ENCODE measurements at places on chromosomes 3 and 15.

GRCh38 chr3:131543714-131544113 is 40.9 kb upstream of the MRPL3 start:
- DNase-seq: no peak

DNA sequence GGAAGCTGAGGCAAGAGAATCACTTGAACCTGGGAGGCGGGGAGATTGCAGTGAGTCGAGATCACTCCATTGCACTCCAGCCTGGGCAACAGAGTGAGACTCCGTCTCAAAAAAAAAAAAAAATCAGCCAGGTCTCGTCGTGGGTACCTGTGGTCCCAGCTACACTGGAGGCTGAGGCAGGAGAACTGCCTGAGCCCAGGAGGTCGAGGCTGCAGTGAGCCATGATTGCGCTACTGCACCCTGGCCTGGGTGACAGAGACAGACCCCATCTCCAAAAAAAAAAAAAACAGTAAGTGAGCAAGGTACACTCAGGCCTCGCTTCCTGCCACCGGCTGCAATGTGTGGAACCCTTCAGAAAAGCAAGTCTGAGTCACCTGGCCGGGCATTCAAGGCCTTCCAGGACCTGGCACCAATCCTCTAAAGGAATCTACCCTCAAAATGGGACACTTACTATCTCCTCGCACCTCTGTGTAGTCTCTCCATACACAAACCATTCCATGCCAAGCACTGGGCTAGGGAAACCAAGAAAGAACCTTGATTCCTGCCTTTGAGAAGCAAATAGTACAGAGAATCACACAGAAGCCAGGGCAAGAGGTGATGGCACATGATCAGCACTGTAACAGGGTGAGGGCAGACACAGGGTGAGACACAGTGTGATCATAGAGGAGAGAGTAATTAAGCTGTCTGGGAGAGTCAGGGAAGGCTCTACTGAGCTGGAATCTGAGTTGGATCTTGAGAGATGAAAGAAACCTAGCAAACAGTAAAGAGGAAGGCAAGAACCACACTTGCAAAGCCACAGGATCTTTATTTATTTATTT is 9.7 kb downstream of the SCAMP2 start:
- no peak for DNase-seq

- no peak for DNase-seq
These were observed 66.5 kb downstream of the LEKR1 start for GRCh38 chr3:156892701-156893100.

- no peak for DNase-seq
These were observed 3.1 kb upstream of the GATA2 start for GRCh38 chr3:128496019-128496601.

GRCh38 chr3:117873249-117873600 is 1161.4 kb downstream of the IGSF11 start:
- no peak for DNase-seq

DNA sequence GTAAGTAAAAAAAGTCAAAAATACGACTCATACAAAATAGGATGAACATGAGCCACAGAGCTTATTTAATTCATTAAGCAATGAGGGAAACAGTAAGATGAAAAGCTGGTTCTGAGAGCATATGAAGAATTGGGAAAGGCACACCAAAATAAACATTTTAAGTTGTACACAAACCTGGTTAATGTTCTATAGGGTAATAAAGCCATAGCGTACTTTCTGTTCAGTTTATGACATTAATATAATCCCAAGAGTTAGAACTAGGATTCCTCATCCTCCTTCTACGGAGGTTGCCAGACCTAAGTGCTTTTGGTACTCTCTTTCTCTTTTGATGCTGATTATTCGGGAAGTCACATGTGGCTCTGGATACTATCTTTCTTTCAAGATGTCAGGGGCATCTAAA is 41.4 kb downstream of the CLEC3B start:
- no peak for DNase-seq

GRCh38 chr15:51403072-51403878 is 61.8 kb downstream of the GLDN start:
- no peak for DNase-seq

DNA sequence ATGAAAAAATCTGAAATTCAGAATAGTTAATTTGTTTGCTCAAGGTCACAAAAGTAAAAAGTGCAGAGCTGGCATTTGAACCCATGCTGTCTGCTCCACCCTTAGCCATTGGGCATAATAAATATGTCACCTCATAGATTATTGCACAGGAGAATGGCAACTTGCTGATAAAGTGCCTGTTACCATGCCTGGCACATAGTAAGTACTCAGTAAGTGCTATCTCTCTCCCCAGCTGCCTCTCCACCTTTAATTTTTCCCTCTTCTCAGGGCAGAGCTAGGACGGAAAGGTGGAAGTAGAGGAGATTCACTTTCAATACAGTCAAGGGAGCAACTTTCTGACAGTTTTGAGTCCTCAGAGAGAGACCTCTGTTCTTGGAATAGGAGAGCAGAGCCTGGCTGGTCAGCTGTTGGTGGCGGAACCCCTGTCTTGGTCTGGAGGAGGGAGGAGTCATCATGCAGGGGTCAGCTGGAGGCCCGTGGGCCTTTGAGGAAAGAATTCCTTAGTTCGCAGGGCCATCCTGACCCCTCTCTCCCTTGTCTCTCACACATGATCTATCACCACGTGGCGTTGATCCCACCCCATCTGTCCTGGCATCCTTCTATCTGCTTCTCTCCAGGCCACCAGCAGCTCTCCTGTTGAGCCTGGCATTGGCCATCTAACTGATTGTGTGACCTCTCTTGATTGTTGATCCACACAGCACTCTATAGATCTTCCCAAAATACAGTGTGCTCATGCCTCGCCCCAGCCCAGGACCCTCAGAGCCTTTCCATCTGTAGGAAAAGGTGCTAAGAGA is 149.3 kb downstream of the RPLP1 start:
- DNase-seq: no peak

DNA sequence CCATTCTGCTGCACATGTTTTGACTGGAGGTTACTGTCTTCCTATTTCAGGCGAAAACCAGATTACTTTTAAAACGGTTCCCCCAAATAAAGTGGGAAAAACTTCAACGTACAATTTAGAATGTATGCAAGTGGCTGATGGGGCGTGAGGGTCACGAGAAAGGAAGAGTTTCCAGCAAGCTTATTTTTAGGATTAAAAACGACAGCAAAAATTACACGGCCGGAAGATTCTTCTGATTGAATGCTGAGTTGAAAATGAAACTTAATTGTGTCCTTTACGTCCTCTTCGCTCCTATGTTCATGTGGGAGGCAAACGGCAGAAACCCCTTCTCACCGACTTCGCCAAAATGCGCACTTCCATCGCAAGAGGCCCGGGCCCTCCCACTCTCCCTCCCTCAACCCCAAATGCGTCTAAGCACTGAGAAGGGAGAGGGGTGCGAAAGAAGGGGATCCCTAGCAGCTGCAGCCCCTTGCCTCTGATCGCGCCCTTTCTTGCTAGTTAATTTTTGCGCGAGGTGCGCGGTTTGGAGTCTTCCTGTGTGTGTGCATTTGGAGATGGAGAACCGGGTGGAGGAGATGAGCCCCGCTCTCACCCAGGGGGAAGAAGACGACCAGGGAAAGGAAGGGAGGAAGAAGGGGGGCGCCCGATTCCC is 656 bp downstream of the CD47 start:
- DNase-seq: peak; percentile 30

DNA sequence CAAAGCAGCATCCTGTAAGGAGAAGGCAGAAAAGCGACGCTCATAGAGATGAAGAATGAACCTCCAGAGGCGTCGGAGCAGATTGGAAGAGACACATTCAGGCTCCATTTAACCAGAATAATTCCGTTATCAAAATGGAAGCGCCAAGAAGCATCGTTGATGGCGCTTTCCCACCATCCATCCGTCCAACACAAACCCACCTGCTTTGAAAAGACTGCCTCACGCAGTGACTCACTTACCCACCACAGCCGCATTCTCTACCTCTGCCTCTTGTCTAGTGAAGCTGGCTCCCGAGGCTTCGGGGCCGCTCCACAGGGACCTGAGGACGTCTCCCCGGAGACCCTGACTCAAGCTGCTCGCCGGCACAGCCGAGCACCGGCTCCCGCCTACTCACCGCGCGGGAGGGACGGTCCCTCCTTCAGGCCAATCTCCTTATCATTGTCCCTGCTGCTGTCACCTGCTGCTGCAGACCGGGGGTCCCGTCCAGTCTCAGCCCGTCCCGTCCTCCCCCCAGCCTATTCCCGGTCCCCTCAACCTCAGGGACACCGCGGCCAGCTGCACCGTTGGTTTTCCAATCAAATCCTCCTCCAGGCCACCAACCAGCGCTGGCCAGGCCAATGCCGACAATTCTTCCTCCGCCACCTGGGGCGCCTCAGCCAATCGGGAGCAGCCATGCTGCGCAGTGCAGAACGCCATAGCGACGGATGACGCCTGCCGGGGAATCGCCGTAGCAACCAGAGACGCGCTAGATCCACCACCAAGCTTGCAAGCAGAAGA is at the start of gene NEK10:
TSS of gene NEK10 (minus strand) at position 553 of the 777 bp plus-strand sequence. CDS start 16,501 bp downstream, outside the sequence.
- peak; percentile 69 for DNase-seq

GRCh38 chr3:186067360-186068242 is 41.3 kb downstream of the ETV5 start:
- DNase-seq: no peak

- DNase-seq: no peak
These were observed 521.0 kb downstream of the GABRG3 start for GRCh38 chr15:27491666-27492621.

GRCh38 chr15:74375303-74375693 is 7.9 kb upstream of the CYP11A1 start:
- DNase-seq: peak; percentile 81

DNA sequence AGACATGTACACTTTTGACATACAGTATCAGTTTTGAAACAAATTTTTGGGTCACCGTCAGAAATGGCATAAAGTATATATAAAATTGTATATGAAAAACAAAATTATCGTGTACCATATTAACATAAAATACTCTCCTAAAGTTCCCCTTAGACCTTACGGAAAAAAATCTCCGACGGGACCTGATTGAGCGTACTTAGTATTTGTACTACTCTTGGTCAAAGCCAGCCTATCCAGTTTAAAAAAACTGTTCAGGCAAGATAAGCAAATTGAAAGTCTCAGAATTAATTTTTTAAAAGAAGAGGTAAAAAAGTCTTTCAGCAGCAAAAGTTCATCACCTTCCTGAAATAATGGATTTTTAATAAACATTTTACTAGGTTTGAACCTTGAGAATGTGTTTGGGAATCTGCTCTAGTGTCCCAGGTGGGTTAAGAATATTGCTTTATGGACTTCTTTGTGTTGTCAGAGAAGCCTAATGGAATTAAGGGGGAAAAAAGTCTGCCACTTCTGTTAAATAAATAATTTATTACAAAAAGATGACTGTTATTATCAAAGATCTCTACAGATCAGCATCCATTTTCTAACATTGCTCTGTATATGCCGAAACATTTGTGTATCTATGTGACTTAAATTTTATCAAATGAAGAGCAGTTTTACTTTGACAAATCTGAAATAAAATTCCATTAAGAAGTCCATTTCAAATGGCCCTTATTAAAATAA is 48.6 kb downstream of the ZBTB20 start:
- no peak for DNase-seq

GRCh38 chr3:191997579-191998268 is 536.8 kb downstream of the PYDC2 start:
- DNase-seq: no peak

GRCh38 chr3:39317571-39318169 is 11.8 kb upstream of the CCR8 start:
- DNase-seq: no peak

DNA sequence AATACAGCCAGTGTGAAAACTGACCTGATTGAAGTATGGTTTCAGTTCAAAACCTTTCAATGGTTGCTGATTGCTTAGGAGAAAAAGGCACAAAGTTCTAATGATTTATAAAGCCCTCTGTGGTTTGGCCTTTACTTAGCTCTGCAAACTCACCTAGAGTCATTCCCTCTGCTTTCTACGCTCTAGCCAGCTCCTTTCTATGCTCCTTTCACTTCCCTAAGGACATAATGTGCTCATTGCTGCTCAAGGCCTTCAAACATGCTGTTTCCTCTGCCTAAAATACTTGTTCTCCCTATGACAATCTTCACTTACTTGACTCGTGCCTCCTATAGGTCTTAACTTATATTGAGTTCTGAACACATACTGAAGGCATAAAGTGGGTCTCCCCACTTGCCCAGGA is 19.0 kb downstream of the RPL39L start:
- DNase-seq: no peak

DNA sequence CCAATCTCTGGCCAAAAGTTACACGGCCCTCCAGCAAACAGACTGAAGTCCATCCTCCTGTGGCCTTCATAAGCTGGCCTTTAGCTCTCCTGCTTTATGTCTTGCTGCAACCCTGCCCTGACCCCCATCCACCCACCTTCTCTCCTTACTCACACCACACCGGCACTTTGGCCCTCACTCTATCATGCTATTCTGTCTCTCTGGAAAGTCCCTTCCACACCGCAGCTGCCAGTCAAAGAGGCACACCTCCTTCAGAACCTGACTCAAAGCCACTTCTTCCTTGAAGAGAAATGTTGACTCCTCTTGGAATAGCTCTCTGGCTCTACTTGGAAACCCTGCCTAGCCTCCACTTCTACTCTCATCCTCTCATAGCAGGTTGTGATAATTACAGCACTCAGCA is 4.5 kb downstream of the GPR156 start:
- no peak for DNase-seq

- DNase-seq: no peak
These were observed 11.9 kb downstream of the TAGLN3 start for GRCh38 chr3:112010636-112011035.

DNA sequence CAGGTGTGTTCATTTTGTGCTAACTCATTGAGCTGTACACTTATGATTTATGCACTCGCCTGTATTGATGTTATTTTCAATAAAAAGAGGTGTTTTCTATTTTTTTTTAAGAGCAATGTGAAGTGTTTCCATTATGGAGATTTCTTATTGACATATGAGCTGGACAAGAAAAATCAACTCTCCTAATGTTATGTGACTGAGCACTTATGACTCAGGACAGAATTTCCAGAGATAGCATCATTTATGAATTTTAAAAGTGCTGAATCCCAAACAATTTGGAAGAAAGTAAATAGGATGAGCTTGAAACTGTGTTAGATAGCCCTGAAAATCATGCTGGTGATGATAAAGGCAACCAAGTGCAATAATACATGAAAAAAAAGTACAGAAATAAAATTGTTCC is 118.9 kb downstream of the RFTN1 start:
- DNase-seq: no peak

DNA sequence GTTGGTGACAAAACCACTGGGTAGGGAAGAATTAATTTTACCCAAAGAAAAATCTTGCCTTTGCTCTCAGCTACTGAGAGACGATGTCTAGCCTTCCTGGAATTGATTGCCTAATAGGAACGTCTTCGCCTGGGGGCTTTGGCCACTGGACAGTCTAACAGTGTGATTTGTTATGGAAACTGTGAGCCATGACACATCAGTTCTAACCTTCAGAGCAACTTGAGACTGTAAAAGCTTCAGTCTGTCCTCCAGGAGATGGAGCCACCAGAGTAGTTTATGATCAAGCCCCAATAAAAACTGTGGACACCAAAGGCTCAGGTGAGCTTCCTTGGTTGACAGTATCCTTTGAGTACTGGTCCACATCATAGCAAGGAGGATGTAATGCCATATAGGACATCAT is 235.8 kb upstream of the TMCO5A start:
- DNase-seq: no peak

GRCh38 chr15:52780172-52780980 is 9.8 kb downstream of the ONECUT1 start:
- peak; percentile 53 for DNase-seq

GRCh38 chr15:66866656-66867055 is 164.6 kb downstream of the SMAD6 start:
- no peak for DNase-seq

All from stimulated activated CD4-positive, alpha-beta T cell treated with anti-CD3 and anti-CD28 coated beads, Interleukin-1b, Interleukin-23, amount 100 ng/mL, for 1 hour (primary cell).